WTC11 (cell line): ENCODE measurements at places on chromosomes 4 and X. TPM values are rescaled to one million over a fixed set of nuclear protein-coding genes. Genes with fewer than 3 reads are reported as not detected.

DNA sequence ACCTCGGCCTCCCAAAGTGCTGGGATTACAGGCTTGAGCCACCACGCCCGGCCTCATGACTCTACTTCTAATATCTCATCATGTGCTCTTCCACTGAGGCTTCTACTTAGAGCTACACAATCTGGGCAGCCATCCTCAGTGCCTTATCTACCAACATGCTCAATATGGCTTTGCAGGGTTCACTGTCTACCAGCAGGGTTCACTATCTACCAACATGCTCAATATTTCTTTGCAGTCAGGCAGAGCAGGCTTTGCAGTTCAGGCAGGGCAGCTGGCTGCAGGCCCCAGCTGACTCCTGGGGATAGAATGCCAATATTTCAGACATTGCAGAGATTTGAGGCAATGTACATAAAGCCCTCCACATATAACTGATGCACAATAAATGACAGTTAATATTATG is 47.5 kb downstream of the PKD2 start:
- no peaks in the 10 kb centered on the region for H3K27me3 ChIP-seq
- DNase-seq = peak; percentile 23
- H3K36me3 ChIP-seq = peaks cover 48% of the 10 kb centered on the region
- H3K4me3 ChIP-seq = no peak overlapping the region
- no peak overlapping the region for H3K27ac ChIP-seq

CCNB3 gene
- 0.13 to 0.85 TPM (median 0.34 TPM) in 3 replicates for total RNA-seq

ZNF595 gene
- total RNA-seq = 17.5 to 24.5 TPM (median 19.4 TPM) in 3 replicates

DNA sequence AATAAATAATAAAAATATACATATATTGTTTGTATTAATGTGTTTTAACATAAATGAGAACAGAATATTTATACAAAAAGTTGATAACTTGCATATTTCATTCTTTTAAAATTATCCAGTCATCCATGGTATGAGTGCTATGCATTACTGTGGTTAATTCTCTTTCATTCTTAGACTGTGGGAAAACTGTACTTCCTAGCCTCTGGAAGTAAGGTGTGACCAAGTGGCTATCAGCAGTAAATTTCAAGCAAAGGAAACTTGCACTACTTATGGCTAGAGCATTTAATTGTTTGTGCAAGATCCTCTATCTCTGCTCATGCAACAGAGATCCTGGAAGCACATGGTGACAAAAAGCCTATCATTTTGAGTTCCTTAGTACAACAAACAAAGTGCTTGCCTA is 1054.5 kb upstream of the PABPC4L start:
- H3K4me1 ChIP-seq = peaks cover under 1% of the 10 kb centered on the region; the same call in 1 of the 2 replicates
- no peak for DNase-seq
- no peak overlapping the region for H3K4me3 ChIP-seq

DNA sequence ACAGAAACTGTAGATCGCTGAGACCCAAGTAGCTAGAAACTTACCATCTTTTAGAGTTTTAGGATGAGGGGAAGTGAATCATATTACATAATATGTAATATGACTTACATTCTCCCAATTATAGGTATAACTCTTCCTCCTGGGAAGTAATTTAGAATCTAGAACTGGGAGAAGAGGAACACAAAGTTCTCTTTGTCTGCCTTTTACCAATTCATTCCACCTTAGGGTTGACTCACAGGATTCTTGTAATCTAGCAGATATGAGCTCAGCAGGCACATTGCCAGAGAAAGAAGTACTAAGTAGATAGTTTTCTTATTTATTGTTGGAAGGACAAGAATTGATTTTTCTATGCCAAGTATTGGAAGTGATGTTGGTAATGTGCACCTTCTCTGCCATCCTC is 58.0 kb upstream of the CCSER1 start:
- H3K27me3 ChIP-seq = no peaks in the 10 kb centered on the region
- no peak overlapping the region for H3K27ac ChIP-seq
- no peaks in the 10 kb centered on the region for H3K36me3 ChIP-seq
- peaks cover 6% of the 10 kb centered on the region for H3K4me1 ChIP-seq
- H3K4me3 ChIP-seq = no peak overlapping the region

GRCh38 chr4:128670513-128670912 is 139.0 kb upstream of the JADE1 start:
- no peak overlapping the region for H3K4me3 ChIP-seq
- no peaks in the 10 kb centered on the region; the same call in 1 of the 2 replicates for H3K27me3 ChIP-seq
- peaks cover 24% of the 10 kb centered on the region for H3K4me1 ChIP-seq
- peaks cover 31% of the 10 kb centered on the region for H3K36me3 ChIP-seq

DNA sequence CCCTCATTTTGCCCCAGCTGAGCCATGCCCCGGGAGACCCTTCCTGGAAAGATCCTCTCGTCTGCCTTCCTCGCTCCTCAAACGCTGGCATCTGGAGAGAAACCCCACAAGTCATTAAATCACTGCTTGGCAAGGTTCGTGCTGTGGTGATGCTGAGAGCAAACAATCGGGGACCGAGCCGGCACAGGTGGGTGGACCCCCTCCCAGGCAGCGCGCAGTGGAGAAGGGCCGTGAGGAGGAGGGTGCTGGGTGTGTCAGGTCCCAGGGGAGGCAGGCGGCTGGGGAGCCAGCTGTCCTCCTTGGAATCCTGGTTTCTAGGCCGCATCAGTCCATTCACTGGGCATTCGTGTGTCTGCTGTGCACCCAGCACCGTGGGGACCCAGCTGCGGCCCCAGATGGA is 64.9 kb upstream of the PSAPL1 start:
- no peak overlapping the region for H3K4me3 ChIP-seq
- no peak overlapping the region for H3K27ac ChIP-seq
- DNase-seq = no peak

DNA sequence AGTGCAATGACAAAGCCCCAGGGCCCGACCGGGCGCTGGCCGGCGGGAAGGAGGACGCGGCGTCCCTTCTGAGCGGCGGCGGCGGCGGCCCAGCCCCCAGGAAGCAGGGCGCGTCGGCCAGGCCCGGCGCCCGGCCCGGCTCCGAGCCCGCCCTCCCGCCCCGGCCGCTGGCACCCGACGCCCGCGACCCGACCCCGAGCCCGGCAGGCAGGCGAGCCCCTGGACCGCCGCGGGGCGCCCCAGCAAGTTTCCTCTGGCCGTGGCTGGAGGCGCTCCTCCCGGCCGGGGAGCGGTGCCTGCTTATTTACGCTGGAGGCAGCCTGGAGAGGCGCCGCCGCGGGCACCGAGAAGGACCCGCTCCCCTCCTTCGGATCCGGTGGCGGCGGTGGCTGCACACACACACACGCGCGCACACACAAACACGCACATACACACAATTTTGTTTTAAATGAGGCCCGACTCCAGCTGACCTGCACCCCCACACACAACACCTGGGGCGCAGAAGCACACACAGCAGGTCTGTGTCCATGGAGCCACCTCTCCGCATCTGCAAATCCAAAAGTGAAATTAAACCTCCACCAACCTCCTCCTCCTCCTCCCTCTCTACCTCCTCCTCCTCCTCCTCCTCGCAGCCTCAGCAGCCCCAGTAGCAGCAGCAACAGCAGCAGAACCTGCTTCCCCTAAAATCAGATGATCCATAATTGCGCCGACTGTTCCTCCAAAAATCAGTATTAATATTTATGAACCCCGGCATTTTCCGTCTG is 669 bp downstream of the IRF2 start:
- peaks cover 34% of the 10 kb centered on the region for H3K4me1 ChIP-seq
- H3K36me3 ChIP-seq = no peaks in the 10 kb centered on the region
- peak overlapping the region; percentile 98 for H3K4me3 ChIP-seq
- H3K27ac ChIP-seq = peak overlapping the region; percentile 97
- H3K27me3 ChIP-seq = no peaks in the 10 kb centered on the region
- DNase-seq = peak; percentile 49

TTC29 gene
- 0.09 to 0.16 TPM in 2 of 3 replicates, not detected in the other for total RNA-seq

KCND1 gene
- total RNA-seq = 4.9 to 5.4 TPM (median 5.2 TPM) in 3 replicates

HTN3 gene
- total RNA-seq = not detected in 3 replicates

- no peak overlapping the region for H3K4me3 ChIP-seq
- no peak for DNase-seq
- no peaks in the 10 kb centered on the region for H3K27me3 ChIP-seq
Observed at GRCh38 chr4:184376126-184376838, 98.1 kb downstream of the IRF2 start.

AFM gene
- total RNA-seq = not detected in 3 replicates

DNA sequence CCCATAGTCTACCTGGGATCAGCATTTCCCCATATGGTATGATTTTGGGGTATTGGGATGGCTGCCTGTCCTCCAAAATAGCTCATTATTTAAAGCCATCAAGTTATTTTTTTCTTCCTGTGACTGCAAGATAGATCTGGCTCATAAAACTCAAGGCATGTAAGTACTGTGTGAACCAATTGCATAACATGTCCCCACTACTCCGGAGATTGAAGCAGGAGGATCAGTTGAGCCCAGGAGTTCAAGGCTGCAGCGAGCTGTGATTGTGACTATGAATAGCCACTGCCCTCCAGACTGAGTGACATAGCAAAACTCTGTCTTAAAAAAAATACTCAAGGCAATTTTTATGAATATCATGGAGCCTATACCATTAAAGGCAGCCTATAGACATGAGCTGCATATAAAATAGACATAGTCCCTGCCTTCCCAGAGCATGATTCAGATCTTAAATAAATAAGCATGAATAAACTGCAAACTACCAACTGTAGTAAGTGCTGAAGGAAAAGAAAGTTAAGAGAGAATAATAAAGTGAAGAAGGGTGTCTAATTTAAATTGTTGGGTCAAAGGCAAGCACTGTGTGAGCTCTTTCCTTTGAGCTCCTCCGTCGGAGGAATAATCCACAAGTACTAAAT is 16.9 kb upstream of the MMAA start:
- peaks cover 3% of the 10 kb centered on the region for H3K36me3 ChIP-seq
- DNase-seq = no peak

- no peak overlapping the region for H3K4me3 ChIP-seq
- peaks cover 6% of the 10 kb centered on the region; the same call in 1 of the 2 replicates for H3K36me3 ChIP-seq
- no peaks in the 10 kb centered on the region for H3K4me1 ChIP-seq
- H3K27ac ChIP-seq = no peak overlapping the region
Observed at GRCh38 chr4:633976-634598, 8.7 kb downstream of the PDE6B start.

GRCh38 chr4:42633605-42634388 is 23.1 kb downstream of the ATP8A1 start:
- H3K4me3 ChIP-seq = no peak overlapping the region
- no peak for DNase-seq
- no peaks in the 10 kb centered on the region for H3K27me3 ChIP-seq

- H3K36me3 ChIP-seq = no peaks in the 10 kb centered on the region
- no peak for DNase-seq
- H3K27ac ChIP-seq = no peak overlapping the region
- no peak overlapping the region for H3K4me3 ChIP-seq
- no peaks in the 10 kb centered on the region for H3K4me1 ChIP-seq
Observed at GRCh38 chr4:114108869-114109268, 129.4 kb upstream of the ARSJ start.

DNA sequence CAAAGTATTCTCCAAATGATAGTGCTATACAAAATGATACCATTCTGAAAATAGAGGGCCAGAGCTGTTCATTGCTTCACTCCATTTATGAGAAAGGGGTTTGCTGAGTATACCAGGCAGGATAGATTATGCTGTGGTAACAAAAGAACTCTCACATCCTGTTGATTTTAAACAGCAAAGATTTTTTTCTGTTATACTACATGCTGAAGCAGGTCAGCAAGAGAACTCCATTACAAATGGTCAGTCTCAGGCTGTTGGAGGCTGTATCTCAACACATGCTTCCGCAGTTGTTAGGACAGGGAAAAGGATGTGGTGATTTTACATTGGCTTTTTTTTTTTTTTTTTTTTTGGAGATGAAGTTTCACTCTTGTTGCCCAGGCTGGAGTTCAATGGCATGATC is 13.7 kb upstream of the KLHL5 start:
- DNase-seq = no peak
- no peaks in the 10 kb centered on the region for H3K36me3 ChIP-seq
- H3K4me1 ChIP-seq = peaks cover 29% of the 10 kb centered on the region
- no peak overlapping the region for H3K4me3 ChIP-seq
- H3K27me3 ChIP-seq = no peaks in the 10 kb centered on the region

DNA sequence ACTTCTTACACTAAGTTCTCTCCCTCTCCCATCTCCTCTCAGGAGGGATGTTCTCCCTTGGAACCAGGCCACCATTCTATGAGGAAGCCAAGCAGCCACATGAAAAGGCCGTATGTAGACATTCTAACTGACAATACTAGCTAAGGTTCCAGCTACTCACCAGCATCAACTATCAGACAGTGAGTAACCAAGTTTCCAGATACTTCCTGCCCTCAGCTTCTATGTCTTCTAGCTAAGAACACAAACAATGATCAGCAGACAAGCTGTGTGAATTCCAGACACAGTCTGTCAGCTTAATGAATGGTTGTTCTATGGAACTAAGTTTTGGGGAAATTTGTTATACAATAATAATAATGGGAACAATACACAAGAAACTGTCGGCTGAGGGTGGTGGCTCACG is 50.8 kb downstream of the SMIM14 start:
- no peak overlapping the region for H3K27ac ChIP-seq

COL4A6 gene
- 12.8 to 15.5 TPM (median 15.2 TPM) in 3 replicates for total RNA-seq

SCML1 gene
- total RNA-seq = 1.5 to 2.3 TPM (median 1.8 TPM) in 3 replicates

AFF2 gene
- 6.0 to 7.6 TPM (median 6.9 TPM) in 3 replicates for total RNA-seq

DGAT2L6 gene
- total RNA-seq = not detected in 3 replicates

LIMCH1 gene
- total RNA-seq = 0.66 to 0.92 TPM (median 0.80 TPM) in 3 replicates

TCEAL6 gene
- 0.62 to 1.1 TPM (median 0.81 TPM) in 3 replicates for total RNA-seq

GRCh38 chr4:180060159-180060889 is 2182.9 kb upstream of the TENM3 start:
- peak overlapping the region; percentile 89 for H3K4me3 ChIP-seq
- H3K36me3 ChIP-seq = no peaks in the 10 kb centered on the region
- H3K27ac ChIP-seq = no peak overlapping the region
- H3K4me1 ChIP-seq = peaks cover 18% of the 10 kb centered on the region
- no peak for DNase-seq

TMEM47 gene
- 14.9 to 24.4 TPM (median 15.7 TPM) in 3 replicates for total RNA-seq

PSAPL1 gene
- total RNA-seq = 0.05 TPM in 1 of 3 replicates, not detected in the others

TLR3 gene
- total RNA-seq = 1.4 to 1.8 TPM (median 1.5 TPM) in 3 replicates

SOD3 gene
- 4.1 to 8.2 TPM (median 8.0 TPM) in 3 replicates for total RNA-seq
